ENCODE measurements at places on chromosomes 3 and 15.

DNA sequence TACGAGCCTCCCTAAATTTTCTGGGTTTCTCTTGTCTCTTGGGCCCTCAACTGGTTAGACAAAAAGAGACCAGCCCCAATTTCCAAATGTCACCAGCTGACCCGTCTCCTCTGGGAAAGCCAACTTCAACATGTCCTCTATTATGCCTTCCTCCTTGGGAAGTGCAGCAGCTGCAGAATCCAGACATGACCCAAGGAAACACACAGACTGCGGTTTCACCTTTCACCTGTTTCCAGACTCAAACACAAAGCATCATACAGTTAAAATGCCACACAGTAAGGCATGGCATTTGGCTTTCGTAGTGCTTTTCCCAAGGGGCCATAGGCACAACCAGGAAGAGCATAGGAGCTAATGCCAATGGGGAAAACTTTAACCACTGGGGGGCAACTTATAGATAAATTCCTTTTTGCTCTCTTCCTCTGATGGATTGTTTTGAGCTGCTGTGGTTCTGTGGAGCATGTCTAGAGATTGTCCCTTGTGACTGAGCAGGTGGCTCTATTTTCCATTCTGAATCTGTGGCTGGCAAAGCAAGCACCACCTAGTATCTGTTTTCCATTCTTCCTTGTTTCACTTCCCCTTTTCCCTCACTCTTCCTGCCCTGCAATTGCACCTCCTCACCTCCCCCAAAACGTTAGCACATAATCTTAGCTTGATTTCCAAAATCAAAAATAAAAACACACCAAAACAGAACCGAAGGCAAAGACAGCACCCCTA, 49.3 kb downstream of the HHLA2 start:
- peak; percentile 8 for DNase-seq

GRCh38 chr3:190504354-190505125, 9.3 kb upstream of the IL1RAP start:
- peak; percentile 73 for DNase-seq

GRCh38 chr3:70833239-70833960, 521.0 kb upstream of the MDFIC2 start:
- peak; percentile 23 for DNase-seq

DNA sequence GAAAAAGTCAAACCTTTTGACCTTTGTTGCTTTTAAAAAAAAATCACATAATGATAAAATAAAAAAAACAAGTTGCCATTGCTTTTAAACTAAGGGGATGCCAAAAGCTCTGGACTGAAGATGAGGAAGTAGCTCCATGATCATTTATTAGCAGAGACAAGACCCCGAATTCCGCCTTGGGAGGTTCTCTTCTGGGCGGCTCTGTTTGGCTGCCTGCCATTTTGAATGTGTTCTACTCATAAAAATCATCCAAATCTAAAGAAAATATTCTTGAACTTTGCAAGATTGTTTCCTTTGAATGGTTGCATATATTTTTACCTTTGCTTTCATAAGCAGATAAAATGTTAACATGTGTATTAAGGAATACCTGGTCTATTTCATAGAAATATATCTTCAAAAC, 63.8 kb downstream of the NCEH1 start:
- DNase-seq, result no peak

- DNase-seq, result no peak
Measured at GRCh38 chr3:172257648-172258400, 190.4 kb downstream of the GHSR start.

GRCh38 chr3:58568572-58569286, 8.5 kb downstream of the FAM107A start:
- peak; percentile 94 for DNase-seq

DNA sequence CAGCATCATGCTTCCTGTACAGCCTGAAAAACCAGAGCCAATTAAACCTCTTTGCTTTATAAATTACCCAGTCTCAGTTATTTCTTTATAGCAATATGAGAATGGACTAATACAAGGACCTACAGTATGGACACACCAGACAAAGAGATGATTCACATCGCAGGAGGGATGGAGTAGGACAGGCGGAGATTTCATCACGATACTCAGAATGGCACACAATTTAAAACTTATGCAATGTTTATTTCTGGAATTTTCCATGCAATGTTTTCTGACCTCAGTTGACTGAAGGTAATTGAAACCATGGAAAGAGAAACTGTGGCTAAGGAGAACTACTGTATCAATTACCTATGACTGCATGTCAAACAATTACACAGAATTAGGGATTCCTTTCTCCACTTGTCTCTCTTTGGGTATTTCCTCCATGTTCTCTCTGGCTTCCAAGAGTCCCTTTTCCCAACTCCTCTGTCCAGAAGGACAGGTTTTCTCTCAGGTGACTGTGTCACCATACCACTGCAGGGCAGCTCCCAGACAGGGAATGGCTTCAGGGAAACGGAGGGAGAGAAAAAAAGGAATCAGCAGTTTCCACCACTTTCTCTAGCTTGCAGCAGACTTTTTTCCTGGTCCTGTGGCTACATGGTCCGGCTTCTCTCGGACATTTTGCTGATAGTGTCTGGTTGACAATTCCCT, 3.0 kb upstream of the ANO10 start:
- DNase-seq, result no peak

DNA sequence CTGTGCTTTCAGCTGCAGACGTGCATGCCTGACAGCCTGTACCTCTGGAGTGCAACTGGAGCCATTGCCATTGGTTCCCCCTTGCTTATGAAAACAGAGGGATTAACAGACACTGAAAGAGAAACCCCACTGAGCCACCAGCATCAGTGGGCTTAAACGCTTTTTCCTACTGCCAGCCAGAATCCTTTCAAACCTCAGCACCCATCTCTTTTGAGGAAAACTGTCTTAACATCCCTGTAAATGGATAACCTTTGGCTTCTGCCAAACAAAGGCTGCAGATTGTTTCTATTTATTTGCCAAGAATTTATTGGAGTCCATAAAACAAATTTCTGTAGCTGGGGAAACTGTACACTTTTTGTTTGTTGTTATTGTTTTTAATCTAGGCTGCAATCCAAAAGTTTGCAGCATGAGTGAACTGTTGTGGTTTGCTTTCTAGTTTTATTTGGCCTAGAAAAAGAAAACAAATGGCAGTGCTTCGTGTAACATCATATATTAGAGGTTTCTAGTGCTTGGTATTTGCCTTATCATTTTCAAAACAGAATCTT, 369.2 kb upstream of the IL12A start:
- DNase-seq, result no peak

- DNase-seq, result peak; percentile 46
Measured at GRCh38 chr3:62184559-62184958, 188.8 kb downstream of the FEZF2 start.

- no peak for DNase-seq
Measured at GRCh38 chr3:163129287-163129686, 1632.7 kb downstream of the OTOL1 start.

DNA sequence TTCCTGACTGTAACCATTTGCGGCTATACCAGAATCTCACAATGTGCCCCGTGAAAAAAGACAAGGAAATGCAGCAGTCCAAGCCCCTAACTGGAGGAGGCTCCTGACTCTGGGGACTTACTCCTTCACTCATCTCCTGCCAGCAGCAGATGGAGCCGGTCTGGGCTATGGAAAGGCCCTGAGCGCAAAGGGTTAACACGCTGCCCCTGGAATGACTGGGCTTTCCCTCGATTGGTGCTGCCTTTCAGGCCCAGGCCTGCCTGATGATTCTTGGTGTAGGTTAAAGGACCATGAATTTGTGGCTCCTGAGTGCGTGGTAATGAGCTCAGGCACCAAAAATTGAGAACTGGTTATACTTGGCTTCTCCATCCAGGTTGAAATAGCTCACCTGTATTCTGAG, 42.3 kb upstream of the GALNT15 start:
- no peak for DNase-seq

- DNase-seq, result no peak
Measured at GRCh38 chr3:148642214-148642613, 55.5 kb upstream of the AGTR1 start.

- no peak for DNase-seq
Measured at GRCh38 chr15:71806452-71806931, 3.9 kb upstream of the NR2E3 start.

DNA sequence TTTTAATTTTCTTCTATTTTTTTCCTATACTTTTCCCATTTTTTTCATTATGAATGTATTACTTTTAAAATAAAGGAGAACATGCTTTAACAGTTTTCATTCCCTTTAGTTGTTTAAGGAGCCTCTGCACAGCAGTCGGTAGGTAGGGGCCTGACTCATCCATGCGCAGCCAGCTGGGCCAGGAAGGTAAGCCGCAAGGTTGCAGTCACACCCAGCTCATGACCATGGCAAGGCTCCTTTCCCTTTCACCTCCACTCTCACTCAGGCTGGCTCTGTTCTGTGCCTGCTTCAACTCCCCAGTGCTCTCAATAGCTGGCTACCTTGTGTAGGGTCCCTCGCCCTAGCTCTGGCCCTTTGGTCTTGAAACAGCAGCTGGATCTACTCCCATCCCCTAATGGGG, 17.4 kb upstream of the ANKRD34C start:
- no peak for DNase-seq

- DNase-seq, result no peak
Measured at GRCh38 chr15:76353023-76353577, 16.5 kb downstream of the ISL2 start.

DNA sequence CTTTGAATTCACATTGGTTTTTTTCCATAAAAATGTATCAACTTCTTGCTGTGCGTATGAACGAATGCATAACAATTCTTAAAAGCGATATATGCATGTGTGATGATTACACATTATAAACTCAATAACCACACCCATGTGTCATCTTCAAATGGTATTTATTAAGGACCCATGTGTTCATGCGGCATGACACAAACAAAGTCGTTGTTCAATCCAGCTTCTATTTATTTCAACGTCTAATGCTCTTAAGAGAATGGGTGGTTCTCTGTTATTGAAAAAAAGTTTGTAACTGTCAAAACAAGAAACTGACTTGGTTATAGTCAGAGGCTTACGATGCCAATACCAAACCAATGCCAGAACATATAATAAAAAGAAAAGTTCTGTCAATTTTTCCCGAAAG, 195.9 kb downstream of the FOXP1 start:
- DNase-seq, result no peak

DNA sequence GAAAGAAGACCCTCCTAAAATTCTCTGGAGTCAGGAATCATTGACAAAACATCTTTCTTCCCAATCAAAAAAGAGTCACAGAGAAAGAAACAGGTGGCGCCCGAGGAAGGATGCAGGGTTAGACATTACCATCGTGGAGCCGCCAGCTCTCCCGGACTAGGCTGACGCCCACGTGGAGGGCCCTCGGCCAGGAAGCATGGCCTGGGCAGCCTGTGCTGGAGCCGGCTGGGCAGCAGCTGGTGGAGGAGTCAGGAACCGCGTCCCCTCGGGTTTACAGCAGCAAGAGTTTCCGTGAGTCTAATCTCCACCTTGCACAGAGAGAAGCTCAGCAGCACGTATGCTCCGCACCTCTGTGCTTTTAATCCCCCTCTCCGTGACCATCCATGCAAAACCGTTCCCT, 533.7 kb upstream of the ATP11B start:
- DNase-seq, result no peak

DNA sequence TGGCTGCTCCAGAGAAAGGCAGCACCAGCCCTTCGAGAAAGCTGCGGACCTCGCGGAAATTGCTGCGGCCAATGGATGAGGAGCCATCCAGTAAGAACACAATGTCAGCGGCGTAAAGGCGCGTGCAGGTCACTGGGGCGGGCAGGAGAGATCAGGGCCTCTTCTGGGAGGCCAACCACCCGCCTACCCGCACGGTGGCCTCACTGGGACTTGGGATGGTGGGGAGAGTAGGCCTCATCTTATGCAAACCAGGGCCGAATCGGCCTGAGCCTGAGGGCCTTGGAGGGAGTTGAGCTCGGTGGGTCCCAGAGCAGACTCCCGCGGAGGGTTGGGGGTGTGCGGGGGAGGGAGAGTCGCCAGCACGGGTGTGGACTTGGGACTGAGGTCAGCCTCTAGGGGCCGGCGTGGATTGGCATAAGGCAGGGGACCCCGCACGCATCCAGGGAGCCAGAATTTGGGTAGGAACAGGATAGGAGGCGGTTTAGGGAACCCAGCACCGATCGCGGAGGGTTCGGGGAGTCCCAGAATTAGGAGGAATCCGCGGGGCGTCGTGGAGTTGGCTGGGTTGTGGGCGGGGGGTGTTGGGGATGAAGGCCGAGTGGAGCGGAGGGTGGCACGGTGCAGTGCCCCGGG, 596 bp downstream of the COL7A1 start:
- DNase-seq, result no peak

GRCh38 chr3:18134386-18135059, 290.6 kb downstream of the SATB1 start:
- DNase-seq, result peak; percentile 80
